ENCODE measurements at places on chromosomes 12 and 14.

- no peak for DNase-seq
Measured at GRCh38 chr14:32075672-32076277, 1.3 kb upstream of the ARHGAP5 start.

- no peak for DNase-seq
Measured at GRCh38 chr12:94749455-94749854, 99.1 kb upstream of the TMCC3 start.

- peak; percentile 46 for DNase-seq
Measured at GRCh38 chr12:4135919-4136605, 137.5 kb upstream of the CCND2 start.

GRCh38 chr12:69473262-69473661 lies 3.1 kb downstream of the FRS2 start:
- DNase-seq, result no peak

GRCh38 chr14:59308673-59309072 lies 120.2 kb downstream of the DAAM1 start:
- DNase-seq, result no peak

DNA sequence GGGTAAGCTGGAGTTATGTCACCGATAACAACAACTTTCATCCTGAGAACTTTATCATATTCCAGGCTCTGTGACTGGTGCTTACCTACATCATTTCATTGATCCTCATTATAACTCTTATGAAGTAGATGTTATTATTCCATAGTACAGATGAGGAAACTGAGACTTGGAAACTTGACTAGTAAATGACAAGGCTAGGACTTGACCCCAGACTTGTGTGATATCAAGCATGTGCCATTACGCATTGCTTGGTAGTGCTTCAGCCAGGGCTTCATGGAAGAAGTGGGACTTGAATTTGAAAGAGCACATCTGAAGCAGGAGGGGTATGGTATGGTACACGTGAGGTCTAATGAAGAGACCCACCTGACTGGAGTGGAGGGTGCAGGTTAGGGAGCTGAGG lies 11.9 kb downstream of the AVIL start:
- no peak for DNase-seq

DNA sequence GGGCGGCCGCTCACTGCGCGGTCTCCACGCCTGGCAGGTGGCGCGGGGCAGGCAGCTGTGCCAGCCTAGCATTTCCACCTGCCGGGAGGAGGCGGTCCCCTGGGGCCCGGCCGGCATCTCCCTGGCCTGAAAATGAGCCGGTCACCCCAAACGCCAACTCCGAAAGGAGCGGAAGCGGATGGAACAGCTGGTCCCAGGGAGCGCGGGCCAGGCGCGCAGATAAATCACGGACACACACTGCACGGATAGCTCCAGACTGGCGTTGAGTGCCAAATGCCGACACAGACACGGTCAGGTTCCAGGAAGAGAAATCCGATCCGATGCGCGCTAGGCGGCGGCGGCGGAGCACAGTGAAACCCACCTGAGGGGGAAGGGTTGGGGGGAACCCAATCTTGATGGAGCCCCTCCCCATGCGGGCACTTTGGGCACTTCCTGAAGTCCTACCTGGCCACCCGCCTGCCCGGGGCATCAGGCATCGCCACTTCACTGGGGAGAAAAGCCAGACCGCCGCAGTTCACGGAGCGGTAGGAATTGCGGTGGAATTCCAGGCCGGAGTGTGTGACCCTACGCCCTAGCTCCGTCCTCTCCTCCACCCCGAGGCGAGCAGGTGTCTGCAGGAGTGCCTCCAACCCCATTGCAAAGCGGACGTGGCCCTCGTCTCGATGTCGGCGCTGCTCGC lies 624 bp upstream of the PLEKHD1 start:
- no peak for DNase-seq

GRCh38 chr12:126966498-126966897 lies 1300.5 kb upstream of the TMEM132C start:
- DNase-seq, result no peak

- DNase-seq, result no peak
Measured at GRCh38 chr12:54432815-54433164, 13.7 kb upstream of the ITGA5 start.

- DNase-seq, result no peak
Measured at GRCh38 chr12:99039367-99040120, 394.5 kb downstream of the APAF1 start.

- no peak for DNase-seq
Measured at GRCh38 chr14:101173698-101174521, 270.4 kb upstream of the RTL1 start.

GRCh38 chr12:85138833-85139232 lies 102.7 kb downstream of the LRRIQ1 start:
- no peak for DNase-seq

- no peak for DNase-seq
Measured at GRCh38 chr12:2163177-2163941, 110.6 kb downstream of the CACNA1C start.

GRCh38 chr14:72800848-72801370 lies 93.0 kb downstream of the DPF3 start:
- DNase-seq, result no peak

DNA sequence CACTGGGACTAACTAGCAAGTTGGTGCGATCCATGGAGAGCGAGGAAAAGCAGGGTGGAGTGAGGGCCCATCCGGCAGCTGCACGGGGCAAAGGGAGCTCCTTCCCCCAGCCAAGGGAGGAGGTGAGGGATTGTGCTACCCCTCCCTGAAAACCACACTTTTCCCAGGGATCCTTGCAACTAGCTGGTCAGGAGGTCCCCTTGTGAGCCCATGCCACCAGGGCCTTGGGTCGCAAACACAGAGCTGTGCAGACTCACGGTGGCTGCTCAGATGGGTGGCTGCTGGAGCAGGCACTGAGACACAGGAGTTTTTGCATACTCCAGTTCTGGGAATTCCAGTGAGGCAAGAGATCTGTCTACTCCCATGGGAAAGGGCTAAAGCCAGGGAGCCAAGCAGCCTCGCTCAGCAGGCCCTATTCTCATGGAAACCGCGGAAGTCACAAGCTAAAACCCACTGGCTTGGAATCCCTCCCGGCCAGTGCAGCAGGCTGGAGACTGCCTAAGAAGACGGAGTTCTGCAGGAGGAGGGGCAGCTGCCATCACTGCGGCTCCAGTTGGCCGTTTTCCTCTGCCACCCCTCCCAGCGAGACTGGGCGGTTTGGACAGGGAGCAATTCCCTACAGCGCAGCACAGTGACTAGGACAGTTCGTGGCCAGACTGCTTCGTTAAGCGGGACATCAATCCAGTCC lies 10.9 kb upstream of the ZNF705A start:
- DNase-seq, result no peak

GRCh38 chr12:2959192-2959504 lies at the start of gene TEAD4:
Gene TEAD4, plus strand, starts transcription at chr12:2959397.
- no peak for DNase-seq

DNA sequence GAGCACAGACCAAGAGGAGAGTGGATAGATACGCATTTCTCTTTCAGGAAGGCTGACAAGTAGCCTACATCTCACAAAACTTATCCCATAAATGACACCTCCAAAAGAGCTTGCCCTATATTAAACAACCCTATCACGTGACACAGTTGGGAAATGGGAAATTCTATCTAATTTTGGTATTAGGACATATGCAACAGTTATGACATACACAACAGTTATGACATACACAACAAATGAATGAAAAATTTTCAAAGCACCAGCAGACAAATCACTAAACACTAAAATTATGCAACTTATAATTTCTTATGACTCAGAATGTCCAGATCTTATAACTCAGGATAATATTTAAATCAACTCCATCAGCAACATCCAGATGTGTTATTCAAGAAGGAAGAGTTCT lies 54.1 kb downstream of the DUSP16 start:
- no peak for DNase-seq

- DNase-seq, result no peak
Measured at GRCh38 chr12:107329569-107330324, 236.4 kb upstream of the CRY1 start.

GRCh38 chr12:25623816-25624215 lies 70.7 kb upstream of the LMNTD1 start:
- DNase-seq, result no peak

- DNase-seq, result no peak
Measured at GRCh38 chr14:101518611-101519473, 42.5 kb upstream of the DIO3 start.

GRCh38 chr12:96510306-96510764 lies 21.0 kb downstream of the CFAP54 start:
- DNase-seq, result no peak

DNA sequence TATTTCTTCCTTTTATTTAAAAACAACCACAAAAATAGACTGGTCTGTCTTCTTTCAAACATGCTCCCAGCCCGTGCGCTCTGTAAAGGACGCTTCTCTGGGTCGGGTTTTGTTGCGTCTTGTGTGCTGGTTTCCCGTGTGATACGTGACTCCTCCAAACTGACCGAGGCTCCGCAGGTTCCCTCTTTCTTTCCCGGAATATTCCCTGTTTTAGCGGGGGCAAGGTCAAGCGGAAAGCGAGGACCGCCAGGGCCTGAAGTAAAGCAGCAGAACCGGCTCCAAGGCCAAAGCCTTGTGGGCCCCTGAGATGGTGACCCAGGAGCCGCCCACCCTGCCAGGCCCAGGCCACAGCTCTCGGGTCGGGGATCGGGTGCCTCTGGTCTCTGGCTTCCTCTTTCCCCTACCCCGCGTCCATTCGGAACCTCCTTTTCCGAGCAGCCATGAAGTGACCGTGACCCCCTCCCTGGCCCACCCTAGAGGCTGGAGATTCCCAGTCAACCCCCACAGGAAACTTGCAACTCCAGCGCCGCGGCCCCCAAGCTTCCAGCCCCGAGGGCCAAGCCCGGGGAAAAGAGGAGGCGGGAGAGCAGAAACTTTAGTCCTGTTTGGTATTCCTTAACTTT lies 885 bp upstream of the HOXC10 start:
- DNase-seq, result no peak

- DNase-seq, result no peak
Measured at GRCh38 chr12:105158876-105159275, 51.3 kb downstream of the WASHC4 start.

- no peak for DNase-seq
Measured at GRCh38 chr12:67854351-67854750, 134.9 kb upstream of the IFNG-AS1 start.

GRCh38 chr12:68499616-68500015 lies 111.1 kb upstream of the RAP1B start:
- DNase-seq, result no peak

GRCh38 chr14:77094672-77095284 lies 3.3 kb upstream of the CIPC start:
- DNase-seq, result peak; percentile 47

- peak; percentile 62 for DNase-seq
Measured at GRCh38 chr14:90397425-90398314, 841 bp downstream of the CALM1 start.

- DNase-seq, result no peak
Measured at GRCh38 chr12:74193191-74193590, 344.4 kb upstream of the ATXN7L3B start.

Measured in activated B cell treated with CpG ODN at 0.5 μM for 24 hours (primary cell).